ENCODE measurements at places on chromosomes 4 and X. TPM values are rescaled to one million over a fixed set of nuclear protein-coding genes. Genes with fewer than 3 reads are reported as not detected.

Gene FAM9B
- 0.05 TPM for total RNA-seq

Gene ERCC6L
- total RNA-seq = 10.1 TPM

Gene COPS4
- 48.6 TPM for total RNA-seq

Gene CDKL5
- total RNA-seq = 0.87 TPM

Gene DCAF12L2
- not detected for total RNA-seq

Gene NRK
- not detected for total RNA-seq

Gene SYTL5
- total RNA-seq = 1.3 TPM

Gene UCP1
- total RNA-seq = not detected

Gene GLRA3
- not detected for total RNA-seq

Gene MAGEA1
- total RNA-seq = 15.2 TPM

Gene P2RY4
- not detected for total RNA-seq

Gene CENPVL2
- not detected for total RNA-seq

Gene TRIML1
- total RNA-seq = not detected

Gene HCCS
- total RNA-seq = 36.4 TPM

Gene DTHD1
- total RNA-seq = not detected

Gene AKAP14
- not detected for total RNA-seq

Gene SSX4B
- not detected for total RNA-seq

Gene DCLK2
- total RNA-seq = 5.2 TPM

Gene CCKAR
- total RNA-seq = not detected

Gene TXK
- total RNA-seq = 0.06 TPM

GRCh38 chr4:46956451-46956850 is 36.9 kb downstream of the GABRA4 start:
- no peak for DNase-seq

- no peak for DNase-seq
These were observed 15.0 kb upstream of the MTNR1A start for GRCh38 chr4:186570193-186570996.

DNA sequence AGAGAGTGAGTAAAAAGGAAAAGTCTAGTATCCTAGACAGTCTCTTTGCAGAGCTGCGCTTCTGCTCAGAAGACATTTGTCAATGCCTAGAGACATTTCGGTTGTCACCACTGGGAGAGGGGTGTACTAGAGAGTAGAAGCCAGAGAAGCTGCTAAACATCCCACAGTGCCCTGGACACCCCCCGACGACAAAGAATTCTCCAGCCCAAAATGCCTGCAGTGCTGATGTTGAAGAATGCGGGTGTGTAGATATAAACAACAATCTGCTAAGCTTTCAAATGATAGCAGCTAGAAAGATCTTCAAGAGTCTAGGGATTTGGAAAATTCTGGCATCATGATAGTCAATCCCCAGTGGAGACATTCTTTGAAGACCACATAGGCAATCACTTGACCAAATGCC is 90.1 kb downstream of the PALLD start:
- no peak for DNase-seq

- DNase-seq = no peak
These were observed 18.4 kb downstream of the FGF2 start for GRCh38 chr4:122845066-122845465.

DNA sequence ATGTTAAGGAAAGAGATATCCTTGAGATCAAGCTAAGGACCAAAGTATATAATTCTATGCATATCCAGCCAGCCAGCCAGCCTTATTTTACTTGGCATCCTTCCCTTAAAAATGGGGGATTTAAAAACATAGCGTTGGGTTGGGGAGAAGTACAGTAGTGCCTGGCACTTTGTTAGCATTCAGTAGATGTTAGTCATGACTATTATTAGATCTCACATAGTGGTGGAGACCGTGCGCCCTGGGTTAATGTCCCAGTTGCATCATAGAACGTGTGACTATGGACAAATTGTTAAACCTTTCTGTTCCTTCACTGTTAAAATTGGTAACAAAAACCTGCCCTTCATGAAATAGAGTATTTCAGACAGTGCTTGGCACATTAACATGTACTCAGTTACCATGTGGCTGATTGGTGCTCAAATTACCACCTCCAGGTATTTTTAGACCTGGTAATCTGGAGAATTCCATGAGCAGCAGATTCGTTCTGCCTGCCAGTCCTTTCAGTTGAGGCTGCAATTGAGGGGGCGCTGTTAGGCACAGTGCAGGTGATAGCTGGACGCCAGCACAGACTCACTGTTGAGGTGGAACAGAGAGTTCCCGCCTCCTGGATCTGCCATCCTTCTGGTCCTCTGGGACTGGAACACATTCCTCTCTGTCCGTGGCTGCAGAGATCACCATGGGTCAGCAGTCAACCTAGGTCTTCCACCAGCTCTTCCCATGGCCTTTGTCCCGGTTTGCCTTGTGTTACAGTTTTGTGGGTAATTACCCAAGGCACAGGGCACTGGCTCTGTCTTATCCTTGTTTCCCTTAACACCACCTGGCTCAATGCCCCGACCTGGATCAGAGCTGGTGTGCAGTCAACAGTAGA is 31.7 kb downstream of the RBBP7 start:
- peak; percentile 73 for DNase-seq

- DNase-seq = peak; percentile 78
These were observed at the start of gene AMOT for GRCh38 chrX:112840382-112841113. Gene AMOT (minus strand): TSS chrX:112840831. CDS start chrX:112823126, 17,705 bp downstream.

GRCh38 chr4:2248044-2248780 is 6.3 kb upstream of the HAUS3 start:
- DNase-seq = no peak

- no peak for DNase-seq
These were observed 4.6 kb downstream of the PALLD start for GRCh38 chr4:168501407-168501806.

DNA sequence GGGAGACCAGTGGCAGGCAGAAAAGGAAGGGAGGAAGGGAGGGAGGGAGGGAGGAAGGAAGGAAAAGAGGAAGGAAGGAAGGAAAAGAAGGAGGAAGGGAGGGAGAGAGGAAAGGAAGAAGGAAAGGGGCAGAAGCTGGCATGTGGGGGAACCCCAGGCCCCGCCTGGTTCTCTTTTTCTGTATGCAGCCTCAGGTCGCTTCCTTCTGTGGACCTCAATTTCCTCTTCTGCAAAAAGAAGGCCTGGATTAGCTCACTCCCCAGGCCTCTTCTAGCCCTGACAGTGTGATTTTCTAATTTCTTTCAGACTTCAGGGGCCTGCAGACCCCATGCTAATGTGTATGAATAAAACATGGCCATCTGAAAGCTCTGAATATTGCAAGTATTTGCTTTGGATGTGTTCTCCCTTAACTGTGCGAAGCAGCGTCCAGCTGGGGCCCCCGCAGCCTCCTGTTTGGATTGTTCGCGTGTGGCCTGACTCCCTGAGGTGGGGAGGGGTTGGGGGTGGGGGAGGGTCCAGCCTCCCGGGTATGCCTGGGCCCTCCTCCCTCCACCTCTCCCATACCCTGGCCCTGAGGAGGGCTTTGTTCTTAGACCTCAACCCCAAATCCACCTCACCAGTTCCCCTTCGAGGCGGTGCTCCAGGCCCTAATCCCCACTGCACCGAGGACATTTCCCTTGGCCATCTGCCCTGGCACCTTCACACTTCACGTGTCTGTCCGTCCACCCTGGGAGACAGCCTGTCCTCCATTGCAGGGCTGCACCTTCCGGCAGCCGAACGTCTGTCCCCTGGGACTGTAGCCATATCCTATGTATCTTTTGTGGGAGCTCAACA is 199.9 kb upstream of the ATP6AP2 start:
- DNase-seq = no peak

- DNase-seq = no peak
These were observed 7.5 kb upstream of the BCOR start for GRCh38 chrX:40104985-40105834.

DNA sequence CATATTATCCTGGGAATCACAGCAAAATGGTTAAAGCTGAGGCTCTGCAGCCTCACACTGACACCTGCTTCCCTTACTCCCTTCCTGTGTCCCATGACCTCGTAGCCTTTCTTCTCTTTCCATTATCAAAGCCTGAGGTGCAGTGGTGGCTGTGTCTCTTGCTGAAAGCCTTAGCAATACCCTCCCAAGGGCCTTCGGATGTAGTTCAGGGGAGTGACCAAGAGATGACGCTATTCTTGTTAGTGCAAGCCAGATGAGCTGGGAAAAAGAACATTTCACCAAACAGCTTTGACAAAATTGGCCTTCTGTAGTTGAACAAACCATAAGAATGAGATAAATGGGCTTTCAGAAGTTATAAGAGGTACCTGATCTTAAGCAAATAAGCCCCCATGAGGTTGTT is 31.6 kb downstream of the SMIM10L2A start:
- no peak for DNase-seq

GRCh38 chrX:47590984-47591383 is 8.7 kb downstream of the TIMP1 start:
- no peak for DNase-seq

DNA sequence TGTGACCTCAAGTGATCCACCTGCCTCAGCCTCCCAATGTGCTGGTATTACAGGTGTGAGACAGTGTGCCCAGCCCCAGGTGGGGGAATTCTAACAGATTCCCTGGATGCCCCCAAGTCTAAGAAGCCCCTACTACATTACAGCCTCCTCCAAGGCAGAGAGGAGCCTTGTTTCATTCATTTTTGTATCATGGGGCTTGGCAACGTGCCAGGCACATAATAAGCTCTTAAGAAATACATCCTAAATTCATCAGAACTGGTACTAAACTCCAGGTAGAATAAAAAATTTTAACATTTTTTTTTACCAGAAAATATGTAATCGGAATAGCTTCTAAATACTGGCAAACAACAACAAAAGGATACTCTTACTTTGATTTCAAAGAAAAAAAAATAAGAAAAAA is 127.1 kb downstream of the CHIC2 start:
- no peak for DNase-seq

- no peak for DNase-seq
These were observed 1336.5 kb downstream of the PCDH19 start for GRCh38 chrX:99073551-99073950.

- DNase-seq = no peak
These were observed 32.5 kb downstream of the LRP2BP start for GRCh38 chr4:185363251-185363650.

- no peak for DNase-seq
These were observed 37.9 kb upstream of the NAP1L5 start for GRCh38 chr4:88735564-88735963.

DNA sequence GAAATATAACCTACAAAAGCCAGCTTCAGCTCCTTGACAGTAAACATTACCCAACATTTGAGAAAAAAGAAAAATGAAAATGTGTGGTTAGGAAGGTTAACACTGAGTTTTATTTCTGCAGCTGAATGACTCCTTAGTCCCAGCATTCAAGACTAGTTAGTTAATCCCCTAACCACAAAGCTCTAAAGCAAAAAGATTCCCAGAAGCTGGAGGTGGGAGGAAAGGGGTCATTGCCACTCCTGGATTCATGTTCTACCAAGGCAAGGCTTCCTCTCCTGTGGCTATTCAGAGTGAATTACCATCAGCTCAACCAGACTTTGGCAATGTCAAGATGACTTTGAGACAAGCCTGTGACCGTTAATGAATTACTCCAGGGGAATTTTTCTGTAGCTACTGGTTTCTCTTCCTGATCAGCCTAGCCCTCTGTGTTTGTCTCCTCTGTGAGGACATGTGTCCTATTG is 63.6 kb downstream of the HADH start:
- DNase-seq = no peak

- no peak for DNase-seq
These were observed 37.0 kb upstream of the OTUD4 start for GRCh38 chr4:145217349-145217748.

- no peak for DNase-seq
These were observed 8.3 kb upstream of the PF4V1 start for GRCh38 chr4:73844806-73845205.

DNA sequence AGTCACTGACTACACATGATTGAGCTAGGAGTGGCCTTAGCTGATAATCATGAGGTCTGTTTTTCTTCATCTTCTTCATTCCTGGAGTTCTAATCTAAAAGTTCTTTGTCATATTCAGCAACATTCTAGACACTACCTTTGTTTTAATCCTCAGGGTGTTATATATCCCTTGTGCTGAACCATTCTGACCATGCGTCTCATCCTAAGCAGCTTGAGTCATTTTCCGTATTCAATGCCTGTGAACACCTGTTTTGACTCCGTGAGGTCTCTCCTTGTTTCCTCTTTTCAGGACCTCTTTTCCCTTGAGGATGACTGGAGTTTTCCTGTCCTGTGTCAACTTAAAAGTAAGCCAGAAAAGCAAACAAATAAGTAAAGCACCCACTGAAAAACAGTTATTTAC is 597.9 kb downstream of the GBA3 start:
- DNase-seq = peak; percentile 85

DNA sequence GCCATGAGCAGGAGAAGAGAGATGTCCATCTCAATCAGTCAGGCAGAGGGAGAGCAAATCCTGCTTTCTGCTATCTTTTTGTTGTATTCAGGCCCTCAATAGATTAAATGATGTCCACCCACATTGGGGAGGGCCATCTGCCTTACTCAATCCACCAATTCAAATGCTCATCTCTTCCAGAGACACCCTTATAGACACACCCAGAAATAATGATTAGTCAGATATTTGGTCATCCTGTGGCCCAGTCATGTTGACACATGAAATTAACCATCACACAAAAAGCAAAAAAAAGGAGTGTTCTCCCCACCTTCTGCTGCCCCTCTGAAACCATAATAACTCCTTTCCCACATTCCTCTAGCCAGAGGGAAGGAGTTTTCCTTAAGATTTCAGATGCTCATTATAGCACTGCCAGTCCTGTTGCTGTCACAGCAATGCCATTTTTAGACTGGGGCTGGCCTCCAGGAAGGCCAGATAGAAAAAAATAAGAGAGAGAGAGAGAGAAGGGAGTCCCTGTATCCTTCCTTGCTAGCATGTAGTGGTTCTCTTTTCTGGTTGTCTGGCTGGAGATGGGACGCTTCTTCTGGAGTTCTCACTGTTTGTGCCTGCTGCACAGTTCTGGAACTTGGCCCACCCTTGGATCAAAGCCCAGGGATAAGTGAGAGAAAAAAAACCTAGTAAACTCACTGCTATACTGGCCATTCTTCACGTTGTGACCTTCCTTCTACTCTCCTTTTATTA is 177.7 kb downstream of the RBM46 start:
- peak; percentile 18 for DNase-seq

DNA sequence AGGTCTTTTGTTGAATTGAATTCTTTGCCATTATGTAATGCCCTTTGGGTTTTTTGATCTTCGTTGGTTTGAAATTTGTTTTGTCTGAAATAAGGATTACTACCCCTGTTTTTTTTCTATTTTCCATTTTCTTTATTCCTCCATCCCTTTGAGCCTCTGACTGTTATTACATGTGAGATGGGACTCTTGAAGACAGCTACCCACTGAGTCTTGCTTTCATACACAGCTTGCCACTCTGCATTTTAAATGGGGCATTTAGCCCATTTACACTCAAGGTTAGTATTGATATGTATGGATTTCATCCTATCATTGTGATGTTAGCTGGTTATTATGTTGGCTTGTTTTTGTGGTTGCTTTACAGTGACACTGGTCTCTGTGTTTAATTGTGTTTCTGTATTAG is 736.2 kb upstream of the GRID2 start:
- DNase-seq = no peak

- no peak for DNase-seq
These were observed 26.3 kb downstream of the EFHC2 start for GRCh38 chrX:44317181-44317580.

GRCh38 chr4:60923075-60923474 is 277.1 kb upstream of the ADGRL3 start:
- no peak for DNase-seq
